M059J (cell line): ENCODE measurements at places on chromosomes 11 and 22. TPM values are rescaled to one million over a fixed set of nuclear protein-coding genes. Genes with fewer than 3 reads are reported as not detected.

DNA sequence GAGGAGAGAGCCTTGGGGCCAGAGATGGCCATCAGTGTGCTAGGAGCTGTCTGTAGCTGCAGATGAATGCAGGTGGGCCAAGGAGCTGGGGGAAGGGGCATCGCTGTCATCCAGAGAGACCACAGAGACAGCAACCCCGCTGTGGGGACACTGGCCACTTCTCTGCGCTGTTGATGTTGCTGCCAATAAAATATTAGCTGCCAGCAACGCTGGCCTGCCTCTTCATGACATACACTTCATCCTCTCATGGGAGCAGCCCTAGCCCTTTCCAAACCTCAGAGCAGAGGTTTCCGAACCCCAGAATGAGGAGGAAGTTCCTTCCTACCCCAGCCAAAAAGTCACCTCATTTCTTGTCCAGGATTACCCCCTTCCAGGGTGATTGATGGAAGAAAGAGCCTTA is 106.2 kb downstream of the PARVA start:
- DNase-seq: no peak

GRCh38 chr11:14907411-14908213 is 15.6 kb upstream of the CYP2R1 start:
- DNase-seq: peak; percentile 35

DNA sequence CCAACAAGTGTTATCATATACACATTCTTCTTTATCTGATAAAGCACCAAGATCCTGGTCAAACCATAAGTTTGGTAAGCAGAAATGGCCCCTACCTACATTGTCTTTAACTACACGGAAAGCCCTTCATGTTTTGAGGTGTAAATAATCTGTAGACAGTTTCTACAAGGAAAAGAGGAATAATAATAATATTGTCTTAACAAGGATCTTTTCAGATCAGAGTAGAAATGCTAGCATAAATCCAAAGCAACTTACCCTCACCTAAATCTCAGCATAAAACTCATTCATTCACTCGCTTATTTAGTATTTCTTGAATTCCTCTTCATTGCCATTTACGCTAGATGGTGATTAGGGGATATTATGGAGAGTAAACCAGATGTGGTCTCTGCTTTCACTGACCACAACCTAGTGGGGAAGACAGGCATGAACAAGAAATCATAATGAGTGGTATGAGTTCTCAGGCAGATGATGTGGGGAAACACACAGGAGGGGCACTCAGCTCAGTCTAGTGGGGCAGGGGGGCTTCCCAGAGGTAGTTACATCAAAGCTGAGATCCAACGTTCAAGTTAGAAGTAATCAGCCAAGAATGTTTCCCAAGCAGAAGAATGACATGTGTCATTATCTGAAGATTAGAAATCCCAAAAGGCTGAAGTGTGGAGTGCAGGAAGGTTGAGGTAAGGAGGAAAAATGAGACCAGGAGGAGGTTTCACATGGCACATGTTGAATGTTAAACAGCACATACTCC is 65.4 kb upstream of the ZC3H12C start:
- DNase-seq: no peak

GRCh38 chr22:48092866-48093265 is 1330.4 kb downstream of the TBC1D22A start:
- no peak for DNase-seq

DNA sequence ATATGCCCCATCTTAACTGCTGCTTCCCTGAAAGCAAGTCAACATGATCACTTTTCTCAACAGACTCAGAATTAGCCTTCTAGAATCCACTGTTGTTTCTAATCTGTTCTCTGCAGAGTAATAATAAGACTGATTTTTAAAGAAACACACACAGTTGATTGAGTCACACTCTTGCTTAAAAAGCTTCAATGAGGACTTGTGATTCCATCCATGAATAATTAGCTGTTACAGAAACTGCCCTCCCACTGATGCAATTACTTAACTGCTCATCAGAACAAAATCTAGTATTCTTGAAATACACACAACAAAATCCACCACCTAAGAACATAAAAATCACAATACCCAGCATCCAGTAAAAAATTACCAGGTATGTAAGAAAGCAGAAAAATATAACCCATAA is 100.5 kb upstream of the TIMP3 start:
- DNase-seq: peak; percentile 52

DNA sequence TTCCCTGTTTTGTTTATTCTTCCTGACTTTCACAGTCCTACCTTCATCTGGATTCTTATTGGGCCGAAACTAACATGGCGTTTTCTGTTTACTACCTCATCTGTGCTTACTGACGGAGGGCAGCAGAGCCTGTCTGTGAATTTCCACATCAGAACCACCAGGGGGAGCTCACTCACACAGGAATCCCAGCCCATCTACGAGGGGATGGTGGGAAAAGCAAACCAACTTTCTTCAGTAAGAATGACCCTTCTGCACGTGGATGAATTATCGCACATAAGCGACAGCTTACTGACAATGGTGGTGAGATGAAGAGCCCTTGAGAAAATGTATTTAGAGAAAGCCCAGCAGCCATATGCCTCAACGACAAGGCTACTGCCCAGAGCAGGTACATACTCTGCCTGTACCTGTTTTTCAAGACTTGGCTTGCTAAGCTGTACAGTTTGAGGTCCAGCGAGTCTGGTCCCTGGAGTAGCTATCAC is 42.5 kb downstream of the LARGE2 start:
- peak; percentile 68 for DNase-seq

- no peak for DNase-seq
These were observed 11.0 kb downstream of the TANGO2 start for GRCh38 chr22:20031732-20032406.

DNA sequence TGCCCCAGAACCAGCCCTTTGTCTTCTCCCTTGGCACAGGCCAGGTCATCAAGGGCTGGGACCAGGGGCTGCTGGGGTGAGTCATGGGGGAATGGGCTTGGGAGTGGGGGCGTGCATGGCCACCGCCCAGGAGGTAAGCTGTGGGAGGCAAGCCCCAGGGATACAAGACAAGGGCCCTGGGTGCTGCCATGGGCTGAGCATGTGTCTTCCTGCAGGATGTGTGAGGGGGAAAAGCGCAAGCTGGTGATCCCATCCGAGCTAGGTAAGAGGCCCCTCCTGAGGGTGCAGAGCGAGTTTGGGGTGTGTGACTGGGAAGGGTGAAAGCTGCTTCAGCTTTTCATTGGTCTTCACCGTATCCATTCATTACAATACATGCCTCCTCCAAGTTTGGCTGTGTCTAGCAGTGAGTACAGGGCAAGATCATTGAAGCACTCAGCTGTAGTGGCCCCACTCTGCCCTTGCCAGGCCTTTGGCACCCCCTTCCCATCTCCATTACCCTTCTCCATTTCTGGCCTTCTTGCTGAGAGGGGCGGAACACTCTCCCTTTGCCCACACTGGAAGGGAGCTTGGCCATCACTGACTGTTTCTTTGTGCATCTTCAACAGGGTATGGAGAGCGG is 2.5 kb downstream of the FKBP2 start:
- DNase-seq: no peak

DNA sequence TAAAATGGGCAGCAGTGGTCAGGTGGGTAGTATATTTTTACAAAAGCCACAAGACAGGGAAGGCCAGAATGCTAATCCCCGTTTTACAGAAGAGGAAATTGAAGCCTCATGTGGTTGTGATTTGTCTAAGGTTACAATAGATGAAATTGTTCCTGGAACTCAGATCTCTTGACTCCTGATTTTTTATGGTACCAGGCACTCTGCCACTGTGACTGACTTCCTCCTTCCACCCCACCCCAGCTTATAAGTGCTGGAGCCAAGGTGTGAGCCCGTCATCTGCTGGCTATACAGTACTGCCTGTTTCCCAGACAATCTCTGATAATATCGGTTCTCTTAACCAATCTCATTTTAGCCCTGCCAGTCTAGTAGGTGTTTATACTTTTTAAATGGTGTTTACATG is 1.9 kb downstream of the SLC5A1 start:
- no peak for DNase-seq

GRCh38 chr11:47518212-47518964 is 34.5 kb downstream of the CELF1 start:
- no peak for DNase-seq

GRCh38 chr11:104572279-104572678 is 326.0 kb downstream of the CASP12 start:
- peak; percentile 63 for DNase-seq

DNA sequence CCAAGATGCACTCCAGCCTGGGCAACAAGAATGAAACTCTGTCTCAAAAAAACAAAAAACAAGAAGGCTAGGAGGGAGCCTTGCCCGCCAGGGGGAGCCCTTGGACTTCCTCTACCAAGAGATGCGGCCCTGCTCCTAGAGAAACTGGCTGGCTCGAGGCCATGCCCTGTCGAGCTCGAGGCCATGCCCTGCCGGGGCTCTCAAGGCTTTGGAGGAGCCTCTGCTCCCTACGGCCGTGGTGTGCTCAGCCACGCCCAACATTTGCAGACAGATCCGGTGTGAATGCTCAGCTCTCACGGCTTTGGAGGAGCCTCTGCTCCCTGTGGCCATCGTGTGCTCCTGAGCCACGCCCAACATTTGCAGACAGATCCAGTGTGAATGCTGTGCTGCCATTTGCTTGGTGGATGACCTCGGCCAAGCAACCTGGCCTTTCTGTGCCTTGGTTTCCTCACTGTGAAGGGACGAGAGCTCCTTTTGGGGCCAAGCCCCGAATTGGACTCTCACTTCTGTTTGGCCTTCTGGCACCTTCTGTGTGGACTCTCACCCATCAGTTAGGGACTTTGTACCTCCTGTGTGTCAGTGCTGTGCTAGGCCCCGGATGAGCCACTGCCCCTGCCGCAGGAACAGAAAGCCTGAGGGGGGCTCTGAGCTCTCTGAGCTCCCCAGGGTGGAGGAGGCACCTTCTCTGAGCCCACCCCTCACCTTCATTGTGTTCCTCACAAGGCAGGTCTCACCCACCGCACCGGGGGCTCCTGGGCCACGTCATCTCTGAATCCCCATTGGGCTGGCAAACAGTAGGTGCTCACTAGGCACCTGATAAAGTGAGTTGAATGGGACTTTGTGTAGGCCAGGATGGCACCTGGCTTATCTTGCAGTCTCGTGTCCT is 14.1 kb downstream of the C11orf24 start:
- DNase-seq: peak; percentile 89

DNA sequence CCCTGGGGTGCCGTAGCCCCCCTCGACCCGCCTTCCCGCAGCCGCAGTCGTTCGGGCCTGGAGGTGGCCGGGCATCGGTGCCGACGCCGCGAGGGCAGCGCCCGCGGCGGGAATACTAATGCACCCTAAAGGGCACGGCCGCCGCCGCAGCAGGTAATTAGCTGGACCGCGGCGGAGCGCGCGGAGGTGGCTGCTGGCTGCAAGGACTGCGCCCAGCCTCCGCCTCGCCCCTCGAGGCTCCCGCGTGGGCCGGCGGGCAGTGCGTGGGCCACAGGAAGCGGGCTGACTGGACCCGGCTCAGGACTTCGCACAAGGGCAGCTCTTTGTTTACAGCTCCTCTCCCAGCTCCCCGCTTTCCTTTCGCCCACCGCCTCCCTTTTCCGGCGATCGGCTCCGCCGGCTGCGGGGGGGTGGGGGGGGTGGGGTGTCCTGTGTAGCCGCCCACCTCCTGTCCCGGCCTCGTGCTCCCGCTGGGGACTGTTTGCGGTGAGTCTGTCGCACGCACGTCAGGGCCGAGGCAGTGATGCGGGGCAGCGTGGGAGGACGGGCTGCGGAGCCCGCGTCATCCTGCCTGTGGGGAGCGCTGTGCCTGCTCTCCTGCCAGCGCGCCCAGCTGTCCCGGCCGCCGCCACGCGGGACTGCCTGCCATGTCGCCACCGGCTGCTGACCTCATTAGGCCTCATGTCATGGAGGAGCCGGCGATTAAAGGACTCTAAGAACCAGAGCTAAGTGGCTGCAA is 53.2 kb downstream of the GRIK4 start:
- DNase-seq: peak; percentile 33

DNA sequence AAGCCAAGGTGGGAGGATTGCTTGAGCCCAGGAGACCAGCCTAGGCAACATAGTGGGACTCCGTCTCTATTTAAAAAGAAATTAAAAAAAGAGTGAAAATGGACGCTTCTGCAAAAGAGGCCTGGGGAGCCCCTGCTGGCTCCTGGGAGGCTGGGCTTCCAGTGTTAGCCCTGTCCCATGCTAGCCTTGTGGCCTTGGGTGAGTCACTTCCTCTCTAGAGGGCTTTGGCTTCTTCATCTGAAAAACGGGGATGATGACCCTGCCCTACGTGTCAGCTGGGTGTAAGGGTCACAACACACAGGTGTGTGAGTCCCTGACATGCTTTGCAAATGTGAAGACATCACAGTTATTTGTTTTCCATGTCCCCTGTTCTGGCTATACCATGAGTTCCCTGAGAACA is 32.8 kb downstream of the FAM227A start:
- peak; percentile 16 for DNase-seq

DNA sequence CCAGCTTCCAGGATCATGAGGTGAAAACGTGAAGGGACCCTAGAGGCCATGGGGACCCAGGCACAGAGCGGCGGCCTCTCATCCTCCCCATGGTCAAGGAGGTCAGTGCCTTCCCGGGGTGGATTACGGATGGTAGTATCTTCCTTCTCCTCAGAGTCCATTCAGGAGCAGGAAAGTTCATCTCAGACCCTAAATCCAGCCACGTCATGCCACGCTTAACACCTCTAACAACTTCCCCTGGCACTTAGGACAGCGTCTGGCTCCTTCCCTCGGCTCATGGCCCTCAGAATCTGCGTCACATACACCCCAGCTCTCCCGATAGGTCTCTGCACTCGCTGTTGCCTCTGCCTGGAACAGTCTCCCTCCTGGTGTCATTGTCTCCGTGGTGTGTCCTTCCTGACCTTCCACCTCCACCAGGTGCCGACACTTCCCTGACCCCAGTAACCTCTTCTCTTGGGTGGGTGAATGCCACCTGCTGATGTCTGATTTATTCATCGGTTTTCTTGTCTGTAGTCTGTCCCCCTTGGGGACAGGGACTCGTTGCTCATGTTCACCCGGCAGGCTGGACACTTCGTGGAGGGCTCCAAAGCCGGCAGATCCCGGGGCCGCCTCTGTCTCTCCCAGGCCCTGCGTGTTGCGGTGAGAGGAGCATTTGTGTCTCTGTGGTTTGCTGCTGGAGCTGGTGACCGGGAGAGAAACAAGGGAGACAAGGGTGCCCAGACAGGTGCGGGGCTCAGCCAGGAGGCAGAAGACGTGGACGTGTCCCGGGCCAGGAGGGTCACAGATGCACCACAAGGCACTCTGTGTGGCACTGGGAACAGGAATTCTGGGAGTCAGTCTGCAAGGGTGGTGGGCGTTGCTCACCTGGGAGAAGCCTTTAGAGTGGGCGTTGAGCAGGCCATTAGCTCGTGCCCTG is 1.4 kb downstream of the MYEOV start:
- DNase-seq: no peak

DNA sequence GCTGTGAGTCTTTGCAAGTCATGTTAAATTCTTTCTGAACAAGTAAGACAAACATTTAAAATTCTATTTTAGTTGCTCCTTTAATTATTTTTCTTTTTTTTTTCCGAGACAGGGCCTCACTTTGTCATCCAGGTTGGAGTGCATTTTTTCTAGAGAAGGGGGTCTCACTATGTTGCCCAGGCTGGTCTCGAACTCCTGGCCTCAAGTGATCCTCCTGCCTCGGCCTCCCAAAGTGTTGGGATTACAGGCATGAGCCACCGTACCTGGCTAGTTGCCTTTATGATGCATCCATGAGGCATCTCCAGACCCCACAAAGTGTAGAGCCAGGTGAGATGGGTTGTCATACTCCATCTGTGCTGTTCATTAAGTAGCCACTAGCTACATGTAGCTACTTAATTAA is 4.4 kb downstream of the ATXN10 start:
- DNase-seq: no peak

The C11orf86 gene
- not detected in 2 replicates for total RNA-seq

The RAC2 gene
- 3.7 and 5.0 TPM in 2 replicates for total RNA-seq

The ZNF195 gene
- total RNA-seq: 16.5 and 17.9 TPM in 2 replicates
